Stimulated activated CD4-positive, alpha-beta T cell treated with anti-CD3 and anti-CD28 coated beads, Interleukin-15, amount 100 ng/mL, for 24 hours (primary cell): ENCODE measurements at places on chromosomes 13 and 19.
A peak's percentile ranks its signal among the peaks of the same experiment; 100 is the strongest.

- DNase-seq, result no peak
These were observed 6.9 kb downstream of the POP4 start for GRCh38 chr19:29612801-29613595.

DNA sequence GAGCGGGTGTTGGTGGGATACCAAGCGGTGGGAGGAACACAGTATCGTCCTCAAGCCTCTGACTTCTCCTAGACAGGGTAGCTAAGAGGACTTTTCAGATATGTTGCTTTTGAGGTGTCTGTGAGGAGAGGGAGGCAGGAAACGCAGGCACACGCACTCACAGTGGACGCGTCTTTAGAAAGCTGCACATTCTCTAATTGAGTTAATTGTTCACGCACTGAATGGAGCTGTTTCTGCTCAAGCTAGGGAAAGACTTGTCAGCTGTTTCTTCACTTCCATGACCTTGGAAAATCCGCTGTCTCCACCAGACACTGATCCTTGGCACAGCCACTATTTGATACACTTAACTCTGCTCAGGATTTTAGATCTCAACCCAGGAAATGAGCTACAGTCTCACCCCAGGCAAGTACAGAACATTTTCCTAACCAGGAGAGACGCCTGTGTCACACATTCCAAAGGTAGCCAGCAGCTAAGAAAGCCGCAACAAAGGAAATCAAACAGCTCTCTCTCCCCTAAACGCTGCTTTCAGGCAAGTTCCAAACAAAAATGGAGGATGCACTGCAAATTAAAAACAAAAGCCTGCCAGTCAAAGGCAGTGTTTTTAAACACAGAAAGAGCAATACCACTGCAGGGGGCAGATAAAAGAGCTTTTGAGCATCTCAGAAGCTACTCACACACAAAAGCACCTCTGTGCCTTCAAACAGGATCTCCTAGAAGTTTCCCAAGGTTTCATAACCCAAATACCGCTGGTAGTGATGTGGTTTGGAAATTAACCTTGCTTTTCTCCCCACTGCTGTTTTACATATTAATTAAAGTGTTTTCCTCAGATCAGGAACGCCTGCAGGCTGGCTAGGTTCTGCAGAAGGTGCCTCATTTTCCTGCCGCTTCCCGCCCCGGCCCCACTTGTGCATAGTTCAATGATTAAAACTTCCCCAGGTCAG lies 57.3 kb downstream of the IRS2 start:
- no peak for DNase-seq

DNA sequence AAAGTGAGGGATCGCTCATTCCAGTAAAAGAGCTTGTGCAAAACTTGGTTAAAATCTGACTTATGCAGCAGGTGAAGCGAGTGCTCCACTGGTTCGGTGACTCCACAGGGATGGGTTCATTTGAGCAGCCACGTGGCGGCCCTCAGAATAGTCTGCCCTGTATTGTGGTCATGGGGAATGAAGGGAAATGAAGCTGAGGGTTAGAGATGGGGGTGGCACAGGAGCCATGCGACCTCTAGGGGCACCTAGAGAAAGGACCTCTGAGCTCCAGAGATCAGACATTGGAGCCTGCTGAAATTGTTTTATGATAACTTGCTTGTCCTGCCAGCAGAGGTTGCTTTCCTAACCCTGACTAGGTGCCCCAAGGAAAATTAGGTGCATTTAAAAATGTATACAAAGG lies 26.6 kb downstream of the CBY2 start:
- DNase-seq, result peak; percentile 15

GRCh38 chr19:3034656-3035541 lies 5.8 kb upstream of the TLE2 start:
- DNase-seq, result peak; percentile 74

GRCh38 chr13:25288966-25289365 lies 1.7 kb upstream of the MTMR6 start:
- no peak for DNase-seq

GRCh38 chr13:98599502-98600328 lies 22.8 kb upstream of the STK24 start:
- DNase-seq, result no peak

- DNase-seq, result no peak
These were observed 30.6 kb upstream of the DPP9 start for GRCh38 chr19:4754248-4754647.

DNA sequence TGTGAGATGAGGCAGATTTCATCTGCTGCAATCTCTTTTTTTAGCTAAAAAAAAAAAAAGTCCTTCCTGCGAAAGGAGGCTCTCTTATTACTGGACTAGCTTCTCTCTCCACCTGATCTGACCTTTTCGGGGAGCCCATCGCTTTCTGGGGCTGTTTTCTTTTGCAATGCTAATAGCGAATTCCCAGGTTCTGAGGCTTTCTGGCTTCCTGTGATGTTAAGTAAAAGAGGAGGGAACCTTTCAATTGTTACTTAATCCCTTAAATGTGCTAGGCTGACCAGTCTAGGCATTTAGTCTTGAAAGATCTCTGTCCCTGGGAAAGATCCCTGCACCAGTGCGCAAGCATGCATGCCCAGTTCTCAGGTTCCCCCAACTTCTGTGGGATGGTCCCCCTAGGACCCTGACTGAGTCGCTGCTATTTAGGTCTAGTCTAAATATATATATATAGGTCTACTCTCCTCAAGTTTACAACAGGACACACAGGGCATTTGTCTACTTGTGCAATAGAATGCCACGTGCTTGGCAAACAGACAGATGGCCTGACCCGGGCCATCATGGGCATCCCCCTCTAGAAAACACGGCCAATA lies 224.7 kb downstream of the ZNF536 start:
- DNase-seq, result no peak
